ENCODE measurements at places on chromosomes 1 and 21. TPM values are rescaled to one million over a fixed set of nuclear protein-coding genes. Genes with fewer than 3 reads are reported as not detected.

Gene SRSF11
- total RNA-seq, result 147 TPM

GRCh38 chr1:112267929-112268328 is 128.1 kb upstream of the CTTNBP2NL start:
- DNase-seq, result peak; percentile 88

GRCh38 chr1:204418174-204419063 is 6.8 kb upstream of the PPP1R15B start:
- no peak for DNase-seq

- no peak for DNase-seq
Measured at GRCh38 chr1:155537193-155537592, 25.4 kb downstream of the ASH1L start.

DNA sequence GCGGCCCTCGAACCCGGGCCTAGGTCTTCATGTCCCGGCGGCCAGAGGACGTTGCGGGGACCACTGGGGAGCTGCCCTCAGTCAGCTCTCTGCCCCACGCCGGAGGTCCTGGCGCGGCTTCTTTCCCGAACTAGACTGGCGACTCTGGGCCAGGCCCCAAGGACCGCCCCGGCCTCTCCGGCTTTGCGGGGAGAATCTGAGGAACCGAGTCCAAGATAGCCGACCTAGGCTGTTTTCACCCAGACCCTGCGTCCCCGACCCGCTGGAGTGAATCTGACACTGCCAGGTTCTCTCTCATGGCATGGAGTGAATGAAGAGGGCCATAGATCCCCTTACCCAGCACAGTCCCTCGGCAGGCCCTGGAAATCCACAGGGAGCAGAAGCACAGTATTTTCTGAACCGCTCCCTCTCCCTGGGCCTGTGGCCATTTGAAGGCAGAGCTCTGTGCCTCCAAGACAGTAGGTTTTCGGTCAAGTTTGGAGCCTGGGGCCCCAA is 9.9 kb upstream of the BARHL2 start:
- peak; percentile 79 for DNase-seq

DNA sequence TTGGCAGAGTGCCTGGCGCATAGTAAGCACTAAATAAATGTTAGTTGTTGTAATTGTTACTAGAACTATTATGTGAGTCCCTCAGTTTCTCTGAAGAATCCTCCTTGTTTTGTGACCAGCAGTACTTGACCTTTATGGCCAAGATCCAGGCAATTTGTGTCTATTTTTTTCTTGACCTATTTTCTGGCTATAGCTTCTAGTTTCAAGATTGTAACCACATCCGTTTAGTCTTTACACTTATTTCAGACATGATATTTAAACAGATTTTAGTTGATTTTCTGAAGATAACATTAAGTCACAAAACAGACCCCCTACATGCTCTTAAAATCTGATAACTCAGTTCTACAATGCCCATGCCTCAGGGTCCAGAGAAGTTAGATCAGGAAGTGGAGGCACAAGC is 50.3 kb downstream of the CDC7 start:
- DNase-seq, result no peak

- DNase-seq, result no peak
Measured at GRCh38 chr1:168676029-168676812, 52.8 kb downstream of the DPT start.

DNA sequence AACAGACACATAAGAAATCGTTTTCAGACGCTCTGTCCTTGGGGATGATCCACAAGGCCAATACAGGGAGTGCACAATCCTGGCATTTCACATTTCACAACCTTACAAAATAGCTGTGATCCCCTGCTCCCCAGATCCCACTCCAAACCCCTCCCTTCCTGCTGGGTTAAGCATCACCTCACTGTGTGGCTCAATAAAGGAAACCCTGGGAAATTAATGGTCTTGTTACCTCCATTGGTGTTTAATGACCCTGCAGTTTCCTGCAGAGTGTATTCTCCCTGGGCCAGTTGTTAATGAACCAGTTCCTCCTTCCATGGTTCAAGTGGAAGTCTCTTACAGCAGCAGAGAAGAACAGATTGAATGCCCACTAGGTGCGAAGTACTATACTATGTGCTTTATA is 334.7 kb downstream of the OMA1 start:
- no peak for DNase-seq

Gene TMEM269
- not detected for total RNA-seq

Data from posterior vena cava (tissue), 2 donors.